ENCODE measurements at places on chromosomes 6 and 20.
A peak's percentile ranks its signal among the peaks of the same experiment; 100 is the strongest.

GRCh38 chr6:90846824-90847223 lies 260.0 kb upstream of the MAP3K7 start:
- no peak for DNase-seq

GRCh38 chr20:12270863-12271262 lies 353.2 kb downstream of the BTBD3 start:
- no peak for DNase-seq

DNA sequence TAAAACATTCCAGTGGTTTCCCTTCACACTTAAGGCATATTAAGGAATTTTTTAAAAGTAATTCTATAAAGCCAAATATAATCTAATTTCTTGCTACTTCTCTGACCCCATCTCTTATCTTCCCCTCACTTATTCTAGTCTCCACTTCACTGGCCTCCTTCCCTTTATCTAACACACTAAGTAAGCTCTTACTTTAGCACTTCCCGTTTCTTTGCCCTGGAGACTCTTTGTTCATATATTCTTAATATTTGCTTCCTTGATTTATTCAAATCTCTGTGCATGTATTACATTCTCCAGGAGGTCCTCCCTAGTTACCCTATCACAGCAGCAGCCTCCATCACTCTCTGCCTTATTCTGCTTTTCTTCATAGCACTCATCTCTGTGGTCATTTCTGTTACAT lies 20.3 kb downstream of the GTPBP2 start:
- no peak for DNase-seq

- no peak for DNase-seq
Observed at GRCh38 chr20:2382833-2383232, 2.1 kb downstream of the TGM6 start.

- DNase-seq: no peak
Observed at GRCh38 chr20:1417790-1418189, 24.9 kb upstream of the FKBP1A start.

GRCh38 chr20:58028123-58028522 lies 200.3 kb downstream of the ANKRD60 start:
- DNase-seq: no peak

DNA sequence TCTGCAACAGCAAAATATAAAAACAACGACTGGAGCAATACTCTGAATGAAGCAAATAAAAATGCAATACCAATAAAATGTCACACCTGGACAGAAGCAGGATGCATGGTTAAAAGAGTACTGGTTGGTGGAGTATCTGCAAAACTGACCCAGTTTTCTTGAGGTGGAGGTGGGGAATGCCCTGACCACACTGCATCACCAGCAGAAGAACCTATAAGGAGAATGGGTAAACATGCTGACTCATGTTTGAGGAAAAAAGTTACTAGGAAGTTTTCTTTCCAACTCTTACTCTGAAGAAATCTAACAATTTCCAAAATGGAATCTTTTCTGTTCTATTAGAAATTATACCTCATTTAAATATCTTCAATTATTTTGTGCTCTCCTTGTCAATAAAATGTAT lies 43.6 kb downstream of the REPS1 start:
- peak; percentile 84 for DNase-seq

- peak; percentile 65 for DNase-seq
Observed at GRCh38 chr6:70312165-70312745, 9.4 kb upstream of the COL9A1 start.

DNA sequence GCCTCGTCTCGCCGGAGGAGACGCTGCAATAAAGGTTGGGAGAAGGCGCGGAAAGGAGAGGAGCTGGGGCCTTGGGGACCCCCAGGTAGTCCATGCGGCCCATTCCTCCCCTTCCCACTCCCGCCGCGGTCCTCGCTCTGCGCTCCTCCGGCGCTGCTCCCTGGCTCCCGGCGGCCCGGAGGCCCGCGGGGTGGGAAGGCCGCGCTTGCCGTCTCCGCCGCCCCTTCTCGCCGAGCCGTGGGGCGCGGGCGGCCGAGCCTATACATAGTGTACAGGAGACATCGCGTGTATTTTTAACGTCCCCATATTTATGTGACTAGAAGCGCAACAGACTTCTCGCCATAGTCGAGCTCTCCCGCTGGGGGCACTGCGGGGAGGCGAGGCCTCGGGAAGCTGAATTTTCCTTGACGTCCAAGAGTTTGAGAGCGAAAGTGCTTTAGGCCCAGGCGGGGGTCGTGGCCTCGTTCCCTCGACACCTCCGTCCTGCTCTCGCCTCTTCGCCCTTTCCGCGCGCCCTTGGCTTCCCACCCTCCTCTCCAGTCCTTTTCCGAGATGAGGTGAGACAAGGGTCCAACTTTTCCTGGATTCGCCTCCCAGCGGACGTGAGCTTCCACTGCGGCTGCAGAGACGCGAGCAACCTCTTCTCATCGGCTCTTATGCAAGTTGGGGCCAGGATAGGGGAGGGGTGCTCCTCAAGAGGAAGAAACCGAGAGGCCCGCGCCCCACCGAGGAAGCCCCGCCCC lies 29.0 kb downstream of the SLC12A5 start:
- DNase-seq: peak; percentile 63

DNA sequence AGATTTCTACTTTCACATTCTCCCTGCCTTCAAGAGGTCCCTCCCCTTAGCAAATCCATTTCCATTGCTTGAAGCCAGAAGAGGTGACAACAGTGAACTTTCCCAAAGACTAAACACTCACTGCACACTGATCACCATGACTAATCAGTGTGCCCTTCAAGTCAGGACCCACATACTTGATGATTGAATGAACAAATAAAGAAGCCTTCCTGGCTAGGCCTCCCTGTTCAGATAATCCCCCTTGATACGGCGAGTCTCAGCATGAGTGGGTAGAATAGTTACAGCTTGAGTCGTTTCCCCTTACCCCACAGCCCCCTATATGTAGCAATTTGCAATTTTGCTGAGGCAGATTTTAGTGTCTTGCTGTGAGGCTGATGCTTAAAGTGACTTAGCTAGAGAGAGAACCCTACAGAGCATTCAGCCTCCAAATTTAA lies 102.2 kb downstream of the UNC5CL start:
- peak; percentile 97 for DNase-seq

DNA sequence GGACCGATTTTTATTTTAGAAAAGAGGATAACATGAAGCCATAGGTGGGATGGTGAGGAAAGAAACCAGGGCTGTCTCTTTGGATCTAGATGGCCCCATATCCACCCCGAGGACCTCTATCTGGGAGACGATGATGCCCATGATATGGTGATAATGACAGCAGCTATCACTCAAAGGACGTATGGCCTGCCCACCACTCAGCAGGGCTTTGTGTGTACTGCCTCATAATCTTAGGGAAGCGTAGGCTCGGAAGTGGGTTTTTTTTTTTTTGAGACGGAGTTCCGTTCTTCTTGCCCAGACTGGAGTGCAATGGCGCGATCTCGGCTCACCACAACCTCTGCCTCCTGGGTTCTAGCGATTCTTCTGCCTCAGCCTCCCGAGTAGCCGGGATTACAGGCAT lies 8.2 kb upstream of the TAF8 start:
- DNase-seq: no peak

DNA sequence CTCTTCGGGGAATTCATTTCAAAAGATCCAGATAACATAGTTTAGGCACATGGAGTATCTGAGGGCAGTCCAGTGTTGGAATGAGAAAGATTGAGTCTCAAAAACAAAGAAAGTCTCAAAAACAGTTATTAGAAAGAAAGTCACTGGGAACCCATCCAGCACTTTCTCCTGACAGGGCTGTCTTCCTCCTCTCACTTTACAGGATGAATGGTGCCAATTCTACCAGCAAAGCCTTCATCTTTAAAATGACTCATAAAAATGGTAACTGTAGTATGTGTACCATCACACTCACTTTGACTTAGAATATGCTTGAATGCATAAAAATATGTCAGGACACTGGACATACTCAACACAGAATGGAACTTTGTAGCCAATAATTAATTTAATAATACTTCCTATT lies 71.3 kb downstream of the SLC22A3 start:
- no peak for DNase-seq

DNA sequence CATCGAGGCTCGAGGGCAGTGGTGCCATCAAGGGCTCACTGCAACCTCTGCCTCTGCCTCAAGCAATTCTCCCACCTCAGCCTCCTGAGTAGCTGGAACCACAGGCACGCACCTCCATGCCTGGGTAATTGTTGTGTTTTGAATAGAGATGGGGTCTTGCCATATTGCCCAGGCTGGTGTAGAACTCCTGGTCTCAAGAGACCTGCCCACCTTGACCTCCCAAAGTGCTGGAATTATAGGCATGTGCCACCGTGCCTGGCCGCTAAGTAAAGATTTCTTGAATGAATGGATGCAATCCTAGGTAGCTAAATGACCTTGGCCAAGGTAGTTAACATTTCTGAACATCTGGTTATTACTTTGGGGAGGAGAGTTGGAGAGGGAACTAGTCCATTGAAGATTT lies 7.4 kb downstream of the SCAF8 start:
- DNase-seq: no peak

GRCh38 chr20:48556956-48557355 lies 270.8 kb downstream of the PREX1 start:
- no peak for DNase-seq

DNA sequence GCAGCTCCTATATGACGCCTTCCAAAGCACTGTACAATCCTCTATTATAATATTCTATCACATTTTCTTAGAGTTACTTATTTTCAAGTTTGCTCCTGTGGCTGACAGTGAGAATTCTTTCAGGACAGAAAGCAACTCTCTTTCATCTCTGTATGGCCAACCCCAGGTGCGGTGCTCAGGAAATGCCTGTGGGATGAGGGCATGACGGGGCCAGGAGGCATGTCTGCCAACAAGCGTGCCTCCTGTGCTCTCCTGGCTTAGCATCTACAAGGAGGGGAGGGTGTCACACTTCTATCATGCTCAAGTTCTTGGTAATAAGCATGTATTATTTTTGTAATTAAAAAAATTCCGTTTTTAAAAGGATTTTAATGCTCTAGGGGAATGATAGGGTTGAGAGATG lies 11.4 kb downstream of the MRPL14 start:
- DNase-seq: no peak

DNA sequence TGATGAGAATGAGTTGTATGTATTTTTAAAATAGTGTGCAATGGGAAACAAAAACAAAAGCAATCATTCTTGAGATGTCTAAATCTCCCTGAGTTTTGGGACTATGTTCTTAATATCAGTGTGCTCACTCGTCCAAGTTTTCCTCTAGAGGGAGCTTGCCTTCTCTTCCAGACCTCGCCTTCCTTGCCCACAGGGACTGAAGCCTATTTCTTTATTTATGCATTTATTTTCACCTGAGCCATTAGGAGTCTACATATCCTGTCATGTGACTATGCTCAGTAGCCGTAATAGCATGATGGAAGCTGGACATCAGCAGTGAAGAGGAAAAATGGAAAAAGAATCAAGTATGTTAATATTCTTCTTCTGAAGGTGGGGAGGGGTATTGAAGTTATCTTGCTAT lies 131.2 kb downstream of the SH3BGRL2 start:
- DNase-seq: peak; percentile 4

GRCh38 chr20:40813029-40813431 lies 124.0 kb upstream of the MAFB start:
- DNase-seq: no peak

- DNase-seq: no peak
Observed at GRCh38 chr6:154580397-154581135, 70.1 kb upstream of the CNKSR3 start.

DNA sequence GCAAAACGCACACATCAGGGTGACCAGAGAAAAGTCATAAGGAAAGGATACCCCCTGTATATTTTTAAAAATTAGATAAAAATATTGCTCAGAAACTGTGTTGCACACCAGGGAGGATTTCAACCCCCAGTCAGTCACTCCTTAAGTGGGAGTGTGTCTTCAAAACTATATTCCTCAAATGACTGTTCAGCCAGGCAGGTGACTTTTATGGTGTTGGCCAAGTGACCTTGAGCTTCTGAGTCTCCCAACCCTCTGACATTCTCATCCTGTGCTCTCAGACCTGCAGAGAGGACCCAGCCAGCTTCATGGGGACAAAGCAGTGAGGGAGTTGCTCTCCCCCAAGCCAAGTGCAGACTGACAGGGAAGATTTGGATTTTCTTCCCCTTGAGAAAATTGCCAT lies 311.9 kb upstream of the JARID2 start:
- DNase-seq: no peak

DNA sequence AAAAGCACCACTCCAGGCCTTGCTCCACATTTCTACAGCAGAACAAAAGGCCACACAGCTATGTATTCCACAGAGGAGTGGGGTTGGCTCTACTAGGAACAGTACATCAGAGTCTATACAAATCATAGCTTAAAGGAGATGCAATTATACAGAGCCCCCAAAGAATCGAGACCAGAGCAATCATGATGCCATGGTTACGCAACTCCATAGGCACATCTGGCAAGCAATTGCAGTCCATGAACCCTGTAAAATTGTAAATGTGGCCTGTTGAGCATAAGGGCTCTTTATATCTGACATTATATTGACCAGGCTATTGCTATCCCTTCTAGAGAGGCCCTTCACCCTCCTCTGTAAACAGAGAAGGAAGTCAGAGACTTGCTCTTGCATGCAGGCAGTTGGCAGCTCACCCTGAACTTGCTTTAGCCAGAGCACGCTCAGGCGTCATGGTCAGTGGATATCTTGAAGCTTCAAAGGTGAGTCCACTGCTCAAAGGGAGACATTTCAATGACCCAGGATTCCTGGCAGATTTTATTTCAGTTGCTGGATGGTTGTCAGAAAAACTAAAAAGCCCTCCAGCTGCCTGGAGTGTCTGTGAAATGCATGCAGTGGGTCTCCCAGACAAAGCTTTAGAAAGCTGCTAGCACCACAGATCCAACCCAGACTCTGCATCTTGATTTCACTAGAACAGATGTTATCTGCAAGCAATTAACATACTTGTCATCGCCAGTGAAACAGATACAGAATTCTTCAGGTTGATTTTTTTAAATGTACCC lies 357.2 kb downstream of the CENPW start:
- DNase-seq: no peak

- DNase-seq: peak; percentile 84
Observed at GRCh38 chr6:7468382-7469081, 72.9 kb upstream of the DSP start.

GRCh38 chr6:4973415-4973814 lies 30.4 kb downstream of the RPP40 start:
- DNase-seq: no peak

GRCh38 chr6:46138281-46138680 lies 8.5 kb downstream of the ENPP4 start:
- DNase-seq: no peak

DNA sequence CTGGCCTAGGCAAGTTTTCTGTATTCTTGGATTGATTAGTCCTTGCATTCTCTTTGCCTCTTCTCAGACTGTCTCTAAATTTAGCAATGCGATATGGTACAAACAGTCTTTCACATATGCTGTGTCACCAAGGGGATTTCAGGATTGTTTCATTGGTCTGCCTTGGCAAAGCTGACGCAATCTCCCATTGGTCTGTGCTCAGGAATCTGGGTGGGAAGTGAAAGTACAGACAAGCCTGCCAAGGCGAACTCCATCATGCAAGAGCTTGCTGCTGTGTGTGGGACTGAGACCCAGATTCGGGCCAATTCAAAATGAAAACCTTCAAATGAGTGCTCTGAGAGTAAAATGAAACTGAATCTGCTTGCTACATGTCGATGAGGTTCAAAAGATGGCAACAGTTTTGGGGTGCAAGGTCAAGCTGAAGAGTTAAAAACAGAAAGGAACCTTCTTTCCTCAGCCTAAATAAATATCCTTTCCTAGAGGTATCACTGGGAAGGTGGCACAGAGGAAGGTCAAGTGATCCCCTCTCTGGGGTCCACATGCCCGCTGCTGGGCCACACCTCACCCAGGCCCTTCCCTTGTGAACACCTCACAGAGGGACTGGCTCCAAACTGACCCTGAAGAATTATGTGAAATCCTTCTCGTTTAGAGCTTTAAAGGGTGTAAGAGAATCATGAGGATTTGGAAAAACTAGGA lies 198.8 kb upstream of the PREP start:
- peak; percentile 98 for DNase-seq

- no peak for DNase-seq
Observed at GRCh38 chr20:59040667-59041066, 1.9 kb downstream of the PRELID3B start.
